ENCODE measurements at places on chromosomes 3 and 15. TPM values are rescaled to one million over a fixed set of nuclear protein-coding genes. Genes with fewer than 3 reads are reported as not detected.

Gene VWA5B2
- total RNA-seq, result not detected

Gene CEMIP
- total RNA-seq, result 51.4 TPM

Gene BCL2A1
- not detected for total RNA-seq

Gene FOXB1
- total RNA-seq, result not detected

Gene IGSF11
- total RNA-seq, result not detected

Gene SMCO1
- not detected for total RNA-seq

Gene VGLL3
- 113 TPM for total RNA-seq

Gene MLF1
- total RNA-seq, result 3.0 TPM

Gene GOLGA6D
- total RNA-seq, result not detected

Gene OR5H2
- not detected for total RNA-seq

Gene GALNT15
- total RNA-seq, result 5.5 TPM

Gene CHST13
- total RNA-seq, result not detected

Gene LNP1
- 1.7 TPM for total RNA-seq

Gene ZDHHC3
- total RNA-seq, result 64.2 TPM

Gene CD80
- not detected for total RNA-seq

Gene TERC
- total RNA-seq, result 27.4 TPM

Gene AMIGO3
- 0.52 TPM for total RNA-seq

Gene ZNF860
- 0.14 TPM for total RNA-seq

Gene RBSN
- total RNA-seq, result 20.5 TPM

Gene DLEC1
- not detected for total RNA-seq

Gene BNC1
- total RNA-seq, result 8.8 TPM

Gene GCSAM
- total RNA-seq, result not detected

Gene LRRC34
- total RNA-seq, result 0.34 TPM

Gene MORC1
- not detected for total RNA-seq

Gene ACP3
- not detected for total RNA-seq

Gene HCN4
- total RNA-seq, result 0.02 TPM

Gene FANCD2OS
- total RNA-seq, result not detected

Gene ALS2CL
- 3.4 TPM for total RNA-seq

Gene CPOX
- 19.3 TPM for total RNA-seq

Gene PLXND1
- total RNA-seq, result 113 TPM

Gene PLCH1
- total RNA-seq, result not detected

Gene COL6A5
- total RNA-seq, result not detected

Gene RSL24D1
- 57.9 TPM for total RNA-seq

Gene LRRN1
- not detected for total RNA-seq

Gene POPDC2
- total RNA-seq, result not detected

Gene TRIP4
- total RNA-seq, result 29.1 TPM

Gene ELL3
- 0.99 TPM for total RNA-seq

Gene GOLGA8J
- not detected for total RNA-seq

Gene HRG
- not detected for total RNA-seq

Gene NRG4
- total RNA-seq, result not detected

Gene TTLL13
- total RNA-seq, result not detected

Gene WDR93
- not detected for total RNA-seq

Gene TTC21A
- total RNA-seq, result 2.1 TPM

Gene NR2F2
- 149 TPM for total RNA-seq

Gene TRH
- total RNA-seq, result not detected

Gene MITF
- total RNA-seq, result 36.1 TPM

Gene NPAP1
- total RNA-seq, result not detected

Gene GUCA1C
- not detected for total RNA-seq

All from HFFc6 (cell line).